ENCODE measurements at places on chromosomes 12 and 14.
A peak's percentile ranks its signal among the peaks of the same experiment; 100 is the strongest.

DNA sequence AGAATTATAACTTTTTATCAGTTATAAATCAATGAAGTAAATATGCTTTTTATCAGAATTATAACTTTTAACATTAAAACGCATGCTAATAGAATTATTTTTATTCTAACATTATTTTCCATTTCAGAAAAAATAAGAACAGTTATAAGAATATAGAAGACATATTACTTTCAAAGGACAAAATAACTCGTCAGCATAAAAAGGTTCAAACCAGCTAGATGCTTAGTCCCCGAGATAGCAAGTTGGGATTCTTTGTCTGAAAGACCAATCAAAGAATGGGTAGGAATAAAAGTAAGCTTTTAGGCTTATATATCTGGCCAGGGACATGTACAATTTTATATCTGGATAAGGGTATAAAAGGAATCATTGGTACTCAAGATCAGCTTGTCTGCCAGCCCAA is 66.0 kb downstream of the GPR137C start:
- DNase-seq: no peak

DNA sequence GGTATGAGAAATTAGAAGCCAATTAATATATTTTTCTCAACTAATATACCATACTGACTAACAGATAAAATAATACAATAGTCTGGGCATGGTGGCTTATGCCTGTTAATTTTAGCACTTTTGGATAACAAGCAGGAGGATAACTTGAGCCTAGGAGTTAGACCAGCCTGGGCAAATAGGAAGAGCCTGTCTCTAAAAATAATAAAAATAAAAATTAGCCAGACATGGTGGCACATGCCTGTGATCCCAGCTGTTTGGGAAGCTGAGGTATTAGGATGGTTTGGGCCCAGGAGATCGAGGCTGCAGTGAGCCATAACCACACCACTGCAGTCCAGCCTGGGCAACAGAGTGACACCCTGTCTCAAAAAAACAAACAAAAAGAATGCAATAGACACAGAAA is 24.7 kb downstream of the KLHDC2 start:
- no peak for DNase-seq

DNA sequence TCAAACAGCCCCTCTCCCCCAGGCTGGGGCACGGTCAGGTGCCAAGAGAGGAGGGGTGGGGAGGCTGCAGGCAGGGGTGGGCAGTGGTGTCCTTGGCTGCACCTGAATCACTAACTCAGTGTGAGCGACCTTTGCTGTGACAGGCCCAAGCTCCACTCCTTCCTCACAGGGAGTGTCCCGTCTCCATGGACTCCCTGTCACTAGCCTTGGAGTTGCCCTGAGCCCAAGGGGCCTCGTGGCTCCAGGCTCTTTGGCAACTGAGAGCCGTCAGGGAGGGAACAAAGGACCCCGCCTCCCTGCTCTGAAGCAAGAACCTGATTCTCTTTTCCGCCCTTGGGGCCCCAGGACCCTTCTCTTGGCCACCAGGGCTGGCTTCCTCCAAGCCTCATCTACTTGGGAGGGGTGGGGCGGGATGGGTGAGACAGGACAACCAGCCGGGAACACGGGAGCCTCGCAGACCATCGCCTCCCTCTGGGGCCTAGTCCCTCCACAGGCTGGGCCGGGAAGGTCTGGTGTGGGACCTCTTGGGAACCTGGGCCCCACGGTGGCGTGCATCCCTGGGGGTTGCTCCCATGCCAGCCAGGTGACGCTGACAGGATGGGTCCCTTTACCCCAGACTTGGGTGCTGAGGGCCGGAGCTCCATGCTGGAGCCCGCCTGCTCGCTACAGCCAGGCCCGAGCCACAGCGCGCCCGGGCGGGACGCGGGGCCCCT is 935 bp upstream of the ADSS1 start:
- no peak for DNase-seq

GRCh38 chr12:122486805-122487426 is 13.8 kb downstream of the ZCCHC8 start:
- DNase-seq: no peak

- DNase-seq: peak; percentile 10
Measured at GRCh38 chr12:70449074-70449752, 83.1 kb downstream of the KCNMB4 start.

GRCh38 chr12:51217133-51217967 is 512 bp downstream of the POU6F1 start:
- no peak for DNase-seq

DNA sequence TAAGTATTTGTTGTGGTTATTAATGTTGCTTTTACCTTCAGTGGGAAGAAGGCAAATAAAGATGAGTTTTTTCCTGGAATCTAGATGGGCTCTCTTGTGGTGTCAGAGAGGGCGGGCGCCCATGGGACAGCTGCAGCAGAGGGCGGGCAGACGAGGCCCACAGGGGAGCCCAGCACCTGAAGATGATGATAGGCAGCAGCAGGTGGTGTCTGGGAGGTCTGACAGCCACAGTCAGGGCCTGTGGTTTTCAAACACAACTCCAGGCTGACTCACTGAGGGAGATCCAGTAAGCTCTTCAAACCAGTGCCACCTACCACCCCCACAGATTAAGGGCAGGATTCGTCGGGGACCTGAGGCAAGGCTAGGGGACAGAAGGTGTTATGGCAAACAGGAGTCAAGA is 42.8 kb downstream of the NKX2-1 start:
- no peak for DNase-seq

DNA sequence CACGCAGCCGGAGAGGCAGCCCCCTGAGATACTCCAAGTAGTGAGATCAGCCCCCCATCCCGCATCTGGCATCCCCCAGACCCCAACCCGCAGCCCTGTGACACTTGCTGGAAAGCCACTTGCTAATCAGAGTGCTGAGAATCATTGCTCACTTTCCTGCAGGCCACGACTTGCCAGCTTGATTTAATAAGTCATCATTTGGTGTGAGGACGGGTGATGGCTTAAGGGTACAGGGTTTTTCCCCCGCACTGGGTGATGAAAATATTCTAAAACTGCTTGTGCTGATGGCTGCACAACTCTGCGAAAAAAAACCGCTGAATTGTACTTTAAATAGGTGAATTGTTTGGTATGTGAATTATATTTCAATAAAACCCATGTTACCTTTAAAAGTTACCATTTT is 171.2 kb downstream of the FOXN3 start:
- no peak for DNase-seq

GRCh38 chr12:110246636-110247339 is 34.3 kb upstream of the ATP2A2 start:
- DNase-seq: no peak

- DNase-seq: no peak
Measured at GRCh38 chr12:26512213-26512612, 316.8 kb downstream of the SSPN start.

- DNase-seq: no peak
Measured at GRCh38 chr12:13692332-13692731, 289.1 kb downstream of the GRIN2B start.
